ENCODE measurements at places on chromosomes 5 and 9.
A peak's percentile ranks its signal among the peaks of the same experiment; 100 is the strongest.

DNA sequence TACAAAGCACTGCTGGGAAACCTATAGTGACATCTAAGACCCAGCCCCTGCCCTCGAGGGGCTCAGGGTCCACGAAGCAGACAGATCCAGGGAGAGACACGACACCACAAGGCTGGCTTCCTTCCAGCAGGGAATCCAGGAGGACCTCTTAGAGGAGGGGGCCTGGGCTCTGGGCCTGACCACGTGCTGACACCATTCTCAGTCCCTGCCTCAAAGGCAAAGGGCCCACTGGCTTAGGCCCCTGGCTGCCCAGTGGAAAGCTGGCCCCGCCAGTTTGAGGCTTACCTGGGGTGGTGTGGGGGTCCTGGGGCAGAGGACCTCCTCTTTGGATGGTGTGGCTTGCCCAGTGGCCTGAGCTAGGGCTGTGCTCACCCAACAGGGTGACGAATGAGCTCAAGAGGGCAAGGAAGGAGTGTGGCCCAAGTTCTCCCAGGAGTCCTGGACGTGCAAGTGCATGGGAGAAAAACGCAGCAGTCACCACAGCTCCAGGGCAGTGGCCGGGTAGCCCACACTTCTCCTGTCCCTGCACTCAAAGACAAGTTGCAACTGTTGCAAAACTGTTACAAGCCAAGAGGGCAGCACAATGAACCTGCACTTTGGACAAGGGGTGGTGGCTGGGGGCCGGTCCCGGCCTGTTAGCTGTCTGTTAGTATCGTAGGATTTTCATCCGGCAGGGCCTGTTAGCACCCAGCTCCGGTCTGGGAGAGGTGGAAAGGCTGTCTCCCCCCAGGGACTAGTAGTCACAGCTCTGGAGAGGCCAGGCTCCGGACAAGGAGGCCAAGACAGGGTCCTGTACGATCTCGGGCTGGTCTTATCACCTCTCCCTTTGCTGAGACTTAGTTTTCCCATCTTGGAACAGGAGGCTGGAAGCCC lies 1.5 kb upstream of the SARDH start:
- DNase-seq, result no peak

- DNase-seq, result peak; percentile 23
These were observed 13.6 kb upstream of the ALDOB start for GRCh38 chr9:101449071-101449721.

GRCh38 chr9:112717661-112718331 lies at the start of gene INIP:
TSS of gene INIP (minus strand) at chr9:112718117. CDS start at chr9:112716485, 1,632 bp downstream.
- DNase-seq, result peak; percentile 91

DNA sequence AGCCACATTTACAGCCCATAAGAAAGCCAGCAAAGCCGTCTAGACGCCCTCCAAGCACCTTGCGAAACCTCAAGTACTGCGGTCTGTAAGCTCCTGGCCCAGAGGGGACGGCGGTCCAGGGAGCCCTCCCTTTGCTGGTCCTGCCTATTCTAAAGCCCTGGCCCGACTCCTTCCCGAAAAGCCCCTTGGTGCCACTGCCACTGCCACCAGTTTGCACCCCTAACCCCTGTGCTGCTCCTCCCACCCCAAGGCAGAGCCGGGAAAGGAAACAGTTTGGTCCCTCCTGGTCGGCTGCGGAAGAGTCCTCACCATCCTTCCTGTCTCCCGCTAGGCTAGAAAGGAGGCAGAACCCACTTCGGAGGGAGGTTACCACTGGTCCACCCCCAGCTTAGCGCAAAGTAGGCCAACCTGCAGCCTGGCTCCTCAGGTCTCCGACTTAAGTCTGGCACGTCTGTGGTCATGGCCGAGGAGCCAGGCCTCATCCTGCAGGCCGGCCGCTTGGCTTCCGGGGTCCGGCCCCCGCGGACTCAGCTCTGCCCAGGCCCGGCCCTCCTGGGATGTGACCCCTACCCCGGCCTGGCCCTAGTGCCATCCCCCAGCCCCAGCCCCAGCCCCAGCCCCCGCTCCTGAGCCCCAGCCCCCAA lies 916 bp downstream of the TOR1A start:
- peak; percentile 8 for DNase-seq

GRCh38 chr5:164578911-164579310 lies 1073.5 kb downstream of the MAT2B start:
- no peak for DNase-seq

- DNase-seq, result no peak
These were observed 154.4 kb upstream of the FBXL17 start for GRCh38 chr5:108536321-108536720.

- no peak for DNase-seq
These were observed 167.7 kb upstream of the DMAC1 start for GRCh38 chr9:7967093-7967827.
